ENCODE measurements at places on chromosomes 5 and 9. TPM values are rescaled to one million over a fixed set of nuclear protein-coding genes. Genes with fewer than 3 reads are reported as not detected.

The AQP7 gene
- total RNA-seq, result not detected

The SPATA31C1 gene
- not detected for total RNA-seq

The KIF12 gene
- total RNA-seq, result 3.3 TPM

- no peak for DNase-seq
Observed at GRCh38 chr9:37942621-37943344, 38.9 kb upstream of the SLC25A51 start.

DNA sequence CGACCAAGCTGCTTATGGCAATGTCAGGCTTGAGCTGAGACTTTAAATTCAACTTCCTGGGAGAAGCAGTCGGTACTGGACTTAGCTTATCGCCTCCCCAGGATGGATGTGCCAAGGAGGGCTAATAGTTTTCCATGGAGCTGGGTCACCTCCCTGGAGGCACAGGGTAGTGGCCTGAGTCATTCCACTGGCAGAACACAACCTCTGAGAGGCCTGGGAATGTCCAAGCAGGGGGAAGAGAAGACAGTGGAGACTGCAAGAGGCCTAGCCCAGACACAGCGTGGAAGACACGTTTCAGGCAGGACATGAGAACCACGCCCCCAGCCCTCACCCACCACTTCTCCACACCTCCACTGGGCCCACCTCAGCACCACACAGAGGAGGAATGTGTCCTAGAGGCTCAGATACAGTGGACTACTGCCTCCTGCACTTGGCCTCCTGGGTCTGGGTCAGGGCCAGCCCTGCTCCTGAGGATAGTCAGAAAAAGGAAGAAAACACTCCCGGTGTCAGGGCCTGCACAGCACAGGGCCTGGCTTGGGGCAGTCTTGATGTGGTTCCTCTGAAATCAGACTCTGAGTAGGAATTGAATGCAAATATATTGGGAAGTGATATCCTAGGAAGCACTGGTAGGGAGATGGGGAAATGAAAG is 171.8 kb downstream of the FSTL4 start:
- no peak for DNase-seq

DNA sequence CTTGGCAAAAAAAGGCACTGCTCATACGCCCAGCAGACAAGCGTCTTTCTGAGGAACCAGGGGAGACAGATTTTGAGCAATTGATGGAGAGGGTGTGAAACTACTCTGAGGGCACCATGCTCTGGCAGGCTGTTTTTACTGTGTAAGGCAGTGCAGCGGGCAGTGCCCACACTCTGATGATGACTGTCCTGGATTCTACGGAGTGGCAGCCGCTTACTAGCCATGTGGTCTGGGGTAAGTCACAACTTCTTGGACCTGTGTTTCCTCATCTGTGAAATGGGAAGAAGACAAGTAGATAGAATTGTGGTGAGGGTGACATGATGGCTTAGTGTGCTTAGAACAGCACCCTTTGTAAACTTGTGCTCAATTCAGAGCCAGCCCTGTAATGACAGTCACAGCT is 38.8 kb downstream of the FABP6 start:
- no peak for DNase-seq
